ENCODE measurements at places on chromosomes 11 and 22. TPM values are rescaled to one million over a fixed set of nuclear protein-coding genes. Genes with fewer than 3 reads are reported as not detected.

Gene MS4A14
- total RNA-seq, result 1.1 TPM

Gene UBXN1
- 74.8 TPM for total RNA-seq

Gene NEAT1
- total RNA-seq, result 502 TPM

Gene ELFN2
- total RNA-seq, result 0.21 TPM

Gene KDELR3
- 26.7 TPM for total RNA-seq

Gene ANO1
- 8.3 TPM for total RNA-seq

Gene AQP11
- 4.3 TPM for total RNA-seq

DNA sequence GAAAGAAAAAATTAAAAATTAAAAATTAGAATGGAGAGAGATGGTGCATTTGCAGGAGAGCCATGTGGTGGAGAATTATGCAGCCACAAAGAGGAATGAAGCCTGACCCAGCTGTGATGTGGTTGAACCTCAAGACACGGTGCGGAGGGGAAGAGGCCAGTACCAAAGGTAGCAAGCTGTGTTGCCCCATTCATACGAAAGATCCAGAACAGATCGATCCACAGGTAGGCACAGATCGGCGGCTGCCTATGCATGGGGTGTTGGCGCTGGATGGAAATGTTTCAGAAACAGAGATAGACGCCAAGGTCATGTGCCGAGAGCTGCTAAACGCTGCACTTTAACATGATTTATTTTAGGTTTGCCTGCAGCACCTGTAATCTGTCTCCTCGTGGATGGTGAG, 992.3 kb downstream of the BRD1 start:
- DNase-seq, result no peak
- no peaks in the 10 kb centered on the region for H3K36me3 ChIP-seq
- H3K4me1 ChIP-seq, result no peaks in the 10 kb centered on the region
- H3K4me3 ChIP-seq, result no peak overlapping the region

- H3K36me3 ChIP-seq, result no peaks in the 10 kb centered on the region
- H3K4me3 ChIP-seq, result no peak overlapping the region
- H3K27ac ChIP-seq, result no peak overlapping the region
- H3K4me1 ChIP-seq, result no peaks in the 10 kb centered on the region
- no peak for DNase-seq
Measured at GRCh38 chr11:45048870-45049691, 97.4 kb upstream of the PRDM11 start.

GRCh38 chr11:38163526-38163925, 1565.5 kb upstream of the RAG2 start:
- DNase-seq, result no peak
- H3K27me3 ChIP-seq, result no peaks in the 10 kb centered on the region
- H3K4me1 ChIP-seq, result no peaks in the 10 kb centered on the region
- H3K36me3 ChIP-seq, result no peaks in the 10 kb centered on the region

GRCh38 chr11:125132071-125132470, 20.6 kb upstream of the TMEM218 start:
- H3K27me3 ChIP-seq, result no peaks in the 10 kb centered on the region
- no peak for DNase-seq
- H3K36me3 ChIP-seq, result no peaks in the 10 kb centered on the region
- no peak overlapping the region for H3K4me3 ChIP-seq
- no peak overlapping the region for H3K27ac ChIP-seq

GRCh38 chr11:120420572-120420971, 84.4 kb downstream of the ARHGEF12 start:
- H3K36me3 ChIP-seq, result no peaks in the 10 kb centered on the region
- H3K27ac ChIP-seq, result no peak overlapping the region
- H3K4me1 ChIP-seq, result no peaks in the 10 kb centered on the region
- H3K27me3 ChIP-seq, result no peaks in the 10 kb centered on the region
- H3K4me3 ChIP-seq, result no peak overlapping the region
- no peak for DNase-seq

Measured in colonic mucosa (tissue), 4 donors.